ENCODE measurements at places on chromosomes 5 and 9.

- H3K36me3 ChIP-seq: no peaks in the 10 kb centered on the region
- peaks cover 10% of the 10 kb centered on the region for H3K4me1 ChIP-seq
- H3K4me3 ChIP-seq: no peak overlapping the region
- DNase-seq: no peak
- H3K27ac ChIP-seq: no peak overlapping the region
Observed at GRCh38 chr5:117262572-117263131, 688.0 kb upstream of the SEMA6A start.

- no peaks in the 10 kb centered on the region for H3K27me3 ChIP-seq
- H3K27ac ChIP-seq: peak overlapping the region; percentile 69
- H3K4me1 ChIP-seq: peaks cover 66% of the 10 kb centered on the region
- peak overlapping the region; percentile 52 for H3K4me3 ChIP-seq
- DNase-seq: peak; percentile 90
- H3K36me3 ChIP-seq: peaks cover 5% of the 10 kb centered on the region
Observed at GRCh38 chr5:139273572-139274289, 19.8 kb upstream of the MATR3 start.

DNA sequence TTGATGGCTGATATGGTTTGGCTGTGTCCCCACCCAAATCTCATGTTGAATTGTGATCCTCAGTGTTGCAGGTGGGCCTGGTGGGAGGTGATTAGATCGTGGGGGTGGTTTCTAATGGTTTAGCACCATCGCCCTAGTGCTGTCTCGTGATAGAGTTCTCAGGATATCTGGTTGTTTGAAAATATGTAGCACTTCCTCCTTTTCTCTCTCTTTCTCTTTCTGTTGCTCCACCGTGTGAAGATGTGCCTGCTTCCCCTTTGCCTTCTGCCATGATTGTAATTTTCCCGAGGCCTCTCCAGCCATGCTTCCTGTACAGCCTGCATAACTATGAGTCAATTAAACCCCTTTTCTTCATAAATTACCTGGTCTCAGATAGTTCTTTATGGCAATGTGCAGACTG is 111.6 kb downstream of the SREK1 start:
- no peak overlapping the region for H3K4me3 ChIP-seq
- H3K36me3 ChIP-seq: no peaks in the 10 kb centered on the region
- no peaks in the 10 kb centered on the region for H3K4me1 ChIP-seq

DNA sequence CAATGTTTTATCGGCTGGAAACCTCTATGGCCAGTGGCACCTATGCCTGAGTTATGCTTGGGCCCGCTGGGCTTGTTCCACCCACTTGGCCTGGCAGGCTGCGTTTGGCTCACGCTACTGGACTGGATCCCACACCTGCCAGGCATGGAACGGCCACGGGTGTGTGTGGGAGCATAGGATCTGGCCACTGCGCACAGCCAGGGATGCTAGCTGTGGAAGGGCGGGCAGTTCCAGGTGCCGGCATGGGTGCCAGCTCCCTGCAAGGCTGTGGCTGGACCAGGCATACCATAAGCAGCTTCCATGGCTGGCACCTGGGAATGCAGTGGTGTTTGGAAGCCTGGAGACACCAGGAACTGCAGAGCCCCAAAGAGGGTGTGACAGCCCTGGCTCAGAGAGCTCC is 1063.9 kb upstream of the ACO1 start:
- H3K36me3 ChIP-seq: no peaks in the 10 kb centered on the region
- no peak overlapping the region for H3K27ac ChIP-seq
- H3K27me3 ChIP-seq: no peaks in the 10 kb centered on the region
- no peaks in the 10 kb centered on the region for H3K4me1 ChIP-seq
- no peak for DNase-seq

GRCh38 chr9:90517103-90517502 is 125.5 kb downstream of the DIRAS2 start:
- no peaks in the 10 kb centered on the region for H3K36me3 ChIP-seq
- H3K4me3 ChIP-seq: no peak overlapping the region
- H3K27me3 ChIP-seq: peaks cover 4% of the 10 kb centered on the region
- H3K27ac ChIP-seq: no peak overlapping the region
- DNase-seq: no peak

DNA sequence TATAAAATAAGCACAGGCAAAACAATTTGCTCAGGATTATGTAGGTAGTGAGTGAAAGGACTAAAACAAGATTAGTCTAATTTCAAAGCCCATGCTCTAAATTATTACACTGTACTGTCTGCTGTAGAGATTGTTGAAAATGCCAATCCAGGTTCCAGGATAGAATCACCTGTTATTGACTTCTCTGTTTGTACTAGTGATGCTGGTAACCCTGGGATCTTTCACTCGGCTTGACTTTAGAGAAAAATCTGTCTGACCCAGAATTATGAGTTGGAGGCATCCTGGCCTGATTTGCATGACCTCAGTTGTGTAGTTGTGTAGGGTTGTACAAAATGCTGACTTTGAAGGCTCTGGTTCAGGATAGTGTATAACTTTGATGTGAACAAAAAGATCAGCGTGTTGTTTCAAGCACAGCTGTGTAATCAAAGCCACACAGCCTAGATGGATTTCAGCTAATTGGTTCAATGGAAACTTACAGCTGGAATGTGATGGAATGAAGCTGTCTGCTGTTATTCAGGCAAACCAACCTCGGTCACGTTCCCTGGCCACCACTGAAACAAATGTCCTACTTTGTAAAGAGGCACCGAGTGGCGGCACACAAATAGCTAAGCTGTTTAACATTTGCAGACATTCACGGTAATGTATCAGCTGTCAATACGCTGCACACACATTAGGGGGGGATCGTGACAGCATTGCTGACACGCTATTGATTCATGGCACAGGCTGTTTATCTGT is 340.3 kb downstream of the KCTD16 start:
- H3K36me3 ChIP-seq: no peaks in the 10 kb centered on the region
- no peaks in the 10 kb centered on the region for H3K4me1 ChIP-seq
- DNase-seq: no peak
- H3K27ac ChIP-seq: no peak overlapping the region

DNA sequence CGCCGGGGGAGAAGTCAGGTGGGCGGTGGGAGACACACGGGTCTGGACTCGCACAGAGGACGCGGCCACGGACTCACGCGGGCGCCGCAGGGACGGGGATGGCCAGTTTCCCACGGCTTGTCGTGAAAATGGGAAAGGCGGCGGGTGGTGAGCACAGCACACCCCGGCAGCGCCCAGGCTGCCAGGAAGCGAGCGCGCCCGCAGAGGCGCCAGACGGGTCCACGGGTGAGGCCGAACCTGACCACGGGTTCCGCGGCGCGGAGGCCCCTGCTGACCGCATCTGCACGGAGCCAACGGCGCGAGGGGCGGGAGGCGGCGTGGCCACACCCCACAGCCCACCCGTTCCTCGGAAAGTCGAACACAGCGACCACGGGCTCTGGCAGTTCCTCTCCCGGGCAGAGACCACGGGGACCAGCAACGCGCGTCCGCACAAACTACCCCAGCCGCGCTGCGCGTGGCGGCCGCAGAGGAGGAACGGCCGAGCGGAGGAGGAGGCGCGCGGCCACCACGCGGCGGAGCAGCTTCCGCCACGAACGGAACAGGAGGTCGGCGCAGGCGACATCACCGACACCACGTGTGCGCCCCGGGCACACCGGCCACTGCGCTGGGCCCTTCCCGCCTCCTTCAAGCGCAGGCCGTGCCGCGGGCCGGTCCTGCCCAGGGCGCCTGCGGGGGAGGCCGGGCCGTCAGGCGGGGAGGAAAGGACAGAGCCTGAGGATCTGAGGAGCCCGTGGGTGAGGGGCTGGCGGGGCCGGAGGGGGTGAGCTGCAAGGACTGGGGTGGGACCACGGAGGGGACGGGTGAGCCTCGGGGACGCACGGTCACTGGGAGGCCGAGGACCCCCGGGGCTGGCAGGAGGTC is 5.6 kb downstream of the EXD3 start:
- no peaks in the 10 kb centered on the region for H3K27me3 ChIP-seq
- H3K36me3 ChIP-seq: no peaks in the 10 kb centered on the region
- no peak for DNase-seq

GRCh38 chr9:84718476-84718875 is 48.9 kb downstream of the NTRK2 start:
- no peak overlapping the region for H3K27ac ChIP-seq
- H3K27me3 ChIP-seq: no peaks in the 10 kb centered on the region
- H3K36me3 ChIP-seq: no peaks in the 10 kb centered on the region
- DNase-seq: no peak
- peaks cover 2% of the 10 kb centered on the region for H3K4me1 ChIP-seq

- no peak overlapping the region for H3K27ac ChIP-seq
- DNase-seq: no peak
- peaks cover 15% of the 10 kb centered on the region for H3K4me1 ChIP-seq
- no peaks in the 10 kb centered on the region for H3K27me3 ChIP-seq
- H3K36me3 ChIP-seq: no peaks in the 10 kb centered on the region
Observed at GRCh38 chr9:7094052-7094451, 336.3 kb downstream of the KDM4C start.

Measured in suprapubic skin (tissue), 4 donors.